Vagina (tissue), 2 donors: ENCODE measurements at places on chromosomes 12 and 14.

- H3K4me3 ChIP-seq, result no peak overlapping the region
- no peak overlapping the region for H3K27ac ChIP-seq
- H3K27me3 ChIP-seq, result no peaks in the 10 kb centered on the region
- H3K36me3 ChIP-seq, result no peaks in the 10 kb centered on the region
- no peaks in the 10 kb centered on the region for H3K4me1 ChIP-seq
These were observed 39.6 kb upstream of the HELB start for GRCh38 chr12:66262737-66263136.

DNA sequence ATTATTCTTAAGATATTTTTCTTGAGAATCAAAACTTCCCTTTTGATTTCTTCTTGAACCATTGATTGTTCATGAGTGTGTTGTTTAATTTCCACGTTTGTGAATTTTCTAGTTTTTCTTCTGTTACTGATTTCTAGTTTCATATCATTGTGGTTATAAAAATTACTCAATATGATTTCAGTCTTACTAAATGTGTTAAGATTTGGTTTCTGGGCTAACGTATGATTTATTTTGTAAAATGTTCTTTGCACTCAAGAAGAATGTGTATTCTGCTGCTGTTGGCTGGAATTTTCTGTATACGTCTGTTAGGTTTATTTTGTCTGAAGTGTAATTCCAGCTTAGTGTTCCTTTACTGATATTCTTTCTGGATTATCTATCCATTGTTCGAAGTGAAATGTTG lies 24.7 kb downstream of the TRMT5 start:
- DNase-seq, result no peak
- H3K27ac ChIP-seq, result no peak overlapping the region
- no peak overlapping the region for H3K4me3 ChIP-seq
- no peaks in the 10 kb centered on the region for H3K36me3 ChIP-seq
- H3K4me1 ChIP-seq, result no peaks in the 10 kb centered on the region

- no peak for DNase-seq
- H3K4me3 ChIP-seq, result no peak overlapping the region
- no peaks in the 10 kb centered on the region for H3K36me3 ChIP-seq
- H3K27me3 ChIP-seq, result no peaks in the 10 kb centered on the region
These were observed 22.9 kb upstream of the EVL start for GRCh38 chr14:100042286-100042685.

- no peaks in the 10 kb centered on the region for H3K4me1 ChIP-seq
- no peaks in the 10 kb centered on the region for H3K27me3 ChIP-seq
- no peak for DNase-seq
These were observed 237.9 kb upstream of the NAV3 start for GRCh38 chr12:77592836-77593235.

GRCh38 chr12:10042167-10042566 lies 11.7 kb downstream of the CLEC9A start:
- no peak overlapping the region for H3K27ac ChIP-seq
- no peaks in the 10 kb centered on the region for H3K27me3 ChIP-seq
- no peak overlapping the region for H3K4me3 ChIP-seq
- no peaks in the 10 kb centered on the region for H3K4me1 ChIP-seq
- H3K36me3 ChIP-seq, result no peaks in the 10 kb centered on the region

GRCh38 chr14:73455294-73455693 lies 3.1 kb downstream of the NUMB start:
- peaks cover 50% of the 10 kb centered on the region for H3K4me1 ChIP-seq
- no peaks in the 10 kb centered on the region for H3K36me3 ChIP-seq
- no peak overlapping the region for H3K27ac ChIP-seq
- H3K27me3 ChIP-seq, result no peaks in the 10 kb centered on the region
- no peak overlapping the region for H3K4me3 ChIP-seq

DNA sequence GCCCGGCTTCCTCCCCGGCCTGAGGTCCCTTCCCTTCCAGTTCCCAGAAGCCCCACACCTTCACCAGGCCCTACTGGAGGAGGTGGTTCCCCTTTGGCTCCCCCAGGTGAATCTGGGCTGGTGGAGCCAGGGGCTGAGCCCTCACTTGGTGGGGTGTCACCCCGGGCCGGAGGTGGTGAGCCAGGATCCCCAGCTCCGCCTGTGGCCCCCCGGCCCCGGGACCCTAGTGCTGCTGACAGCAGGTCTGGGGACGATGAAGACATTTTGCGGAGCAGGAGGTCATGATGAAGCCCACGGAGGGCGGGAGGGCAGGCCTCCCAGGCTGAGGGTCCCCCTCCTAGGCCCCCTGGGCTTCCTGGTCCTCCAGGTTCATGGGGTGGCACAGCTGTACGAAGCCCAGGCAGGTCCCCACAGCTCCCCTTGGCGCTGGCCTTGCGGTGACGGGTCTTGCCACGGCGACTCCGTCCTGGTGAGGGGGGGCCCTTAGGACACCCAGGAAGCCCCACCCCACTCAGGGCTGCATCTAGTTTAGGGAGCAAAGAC lies 16.6 kb downstream of the MAP3K12 start:
- no peak overlapping the region for H3K27ac ChIP-seq
- peaks cover 37% of the 10 kb centered on the region for H3K4me1 ChIP-seq
- peaks cover 76% of the 10 kb centered on the region for H3K36me3 ChIP-seq

- no peak overlapping the region for H3K4me3 ChIP-seq
- H3K27me3 ChIP-seq, result no peaks in the 10 kb centered on the region
- no peaks in the 10 kb centered on the region for H3K4me1 ChIP-seq
These were observed 10.1 kb downstream of the LACRT start for GRCh38 chr12:54624315-54625279.

- H3K27ac ChIP-seq, result no peak overlapping the region
- no peaks in the 10 kb centered on the region for H3K27me3 ChIP-seq
- no peaks in the 10 kb centered on the region for H3K36me3 ChIP-seq
- no peaks in the 10 kb centered on the region for H3K4me1 ChIP-seq
These were observed 7.7 kb upstream of the SLC6A15 start for GRCh38 chr12:84920331-84920730.

DNA sequence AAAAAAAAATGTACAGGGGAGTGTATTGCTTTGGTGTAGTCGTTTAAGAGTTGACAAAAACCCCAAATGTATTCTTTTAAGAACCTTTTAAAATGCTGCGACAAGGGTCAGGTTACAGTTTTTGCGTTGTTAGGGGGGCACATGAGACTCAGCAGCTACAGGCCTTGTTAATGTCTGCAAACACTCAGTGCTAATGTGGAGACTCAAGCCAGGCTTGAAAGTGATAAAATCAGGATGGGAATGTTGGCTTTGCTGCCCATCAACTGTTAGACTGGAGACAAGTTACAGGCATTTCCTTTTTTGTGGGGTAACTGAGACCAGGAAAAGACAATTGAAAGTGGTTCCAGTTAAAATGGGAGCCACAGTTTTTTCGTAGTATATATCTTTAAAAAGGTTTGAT lies 84.8 kb downstream of the PRKCH start:
- H3K4me1 ChIP-seq, result no peaks in the 10 kb centered on the region
- no peak overlapping the region for H3K4me3 ChIP-seq
- H3K36me3 ChIP-seq, result no peaks in the 10 kb centered on the region
- no peaks in the 10 kb centered on the region for H3K27me3 ChIP-seq

DNA sequence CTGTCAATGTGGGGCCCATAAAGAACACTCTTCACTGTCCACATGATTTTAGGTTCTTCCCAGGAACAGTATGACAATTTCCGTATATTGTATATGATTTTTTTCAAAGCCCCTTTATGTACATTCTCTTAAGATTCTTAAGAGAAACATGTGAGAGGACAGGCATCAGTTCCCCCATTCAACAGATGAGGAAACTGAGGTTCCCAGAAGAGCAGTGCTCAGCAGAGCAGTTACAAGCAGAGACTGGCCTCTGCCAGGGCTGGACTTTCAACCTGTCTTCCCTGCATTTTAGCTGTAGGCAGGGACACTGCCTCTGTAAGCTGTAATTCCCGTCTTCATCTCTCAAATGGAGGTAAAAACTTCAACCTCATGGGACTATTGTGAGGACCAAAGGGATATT lies 77.7 kb downstream of the RBM19 start:
- no peak for DNase-seq
- peaks cover 7% of the 10 kb centered on the region for H3K4me1 ChIP-seq
- no peak overlapping the region for H3K4me3 ChIP-seq
- H3K36me3 ChIP-seq, result no peaks in the 10 kb centered on the region
- no peak overlapping the region for H3K27ac ChIP-seq
- no peaks in the 10 kb centered on the region for H3K27me3 ChIP-seq

GRCh38 chr14:71475916-71476315 lies 456.3 kb upstream of the RGS6 start:
- no peaks in the 10 kb centered on the region for H3K36me3 ChIP-seq
- H3K4me3 ChIP-seq, result no peak overlapping the region
- H3K4me1 ChIP-seq, result no peaks in the 10 kb centered on the region
- H3K27ac ChIP-seq, result no peak overlapping the region

DNA sequence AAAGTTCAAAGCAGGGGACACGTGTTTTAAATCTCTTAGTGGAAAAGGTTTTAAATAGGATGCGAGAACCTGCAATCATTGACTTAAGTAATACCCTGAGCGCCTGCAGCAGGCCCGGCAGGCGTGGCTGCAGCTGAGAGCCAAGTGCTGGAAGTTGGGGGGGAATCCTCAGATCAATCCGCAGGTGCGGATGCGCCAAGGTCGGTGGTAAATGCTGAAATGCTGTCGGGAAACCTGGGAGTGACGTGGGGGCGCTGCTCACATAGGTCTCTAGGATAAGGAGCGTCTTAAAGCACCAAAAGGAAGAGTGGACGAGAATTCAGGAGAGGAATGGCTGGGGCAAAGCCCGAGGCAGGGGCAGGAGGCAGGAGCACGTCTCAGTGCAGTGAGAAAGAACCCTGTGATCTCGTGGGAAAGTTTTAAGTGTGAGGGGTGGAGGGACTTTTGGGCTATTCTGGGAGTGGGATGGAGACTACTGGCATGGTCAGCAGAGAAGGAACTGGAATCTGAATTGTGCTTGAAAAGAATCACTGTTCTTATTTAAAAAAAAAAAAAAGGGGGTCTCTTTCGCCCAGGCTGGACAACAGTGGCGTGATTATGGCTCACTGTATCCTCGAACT lies 883 bp upstream of the CDCA4 start:
- no peaks in the 10 kb centered on the region for H3K36me3 ChIP-seq
- H3K27me3 ChIP-seq, result no peaks in the 10 kb centered on the region
- peak overlapping the region; percentile 62 for H3K27ac ChIP-seq
- no peak for DNase-seq
- peaks cover 43% of the 10 kb centered on the region for H3K4me1 ChIP-seq

GRCh38 chr12:3456809-3457208 lies 34.2 kb upstream of the PRMT8 start:
- no peak overlapping the region for H3K27ac ChIP-seq
- H3K36me3 ChIP-seq, result no peaks in the 10 kb centered on the region
- H3K4me1 ChIP-seq, result peaks cover 10% of the 10 kb centered on the region
- DNase-seq, result no peak
- H3K27me3 ChIP-seq, result no peaks in the 10 kb centered on the region
- no peak overlapping the region for H3K4me3 ChIP-seq

- no peaks in the 10 kb centered on the region for H3K27me3 ChIP-seq
- no peak overlapping the region for H3K4me3 ChIP-seq
- no peak overlapping the region for H3K27ac ChIP-seq
- H3K4me1 ChIP-seq, result no peaks in the 10 kb centered on the region
These were observed 2.5 kb downstream of the KRT4 start for GRCh38 chr12:52811191-52812072.

DNA sequence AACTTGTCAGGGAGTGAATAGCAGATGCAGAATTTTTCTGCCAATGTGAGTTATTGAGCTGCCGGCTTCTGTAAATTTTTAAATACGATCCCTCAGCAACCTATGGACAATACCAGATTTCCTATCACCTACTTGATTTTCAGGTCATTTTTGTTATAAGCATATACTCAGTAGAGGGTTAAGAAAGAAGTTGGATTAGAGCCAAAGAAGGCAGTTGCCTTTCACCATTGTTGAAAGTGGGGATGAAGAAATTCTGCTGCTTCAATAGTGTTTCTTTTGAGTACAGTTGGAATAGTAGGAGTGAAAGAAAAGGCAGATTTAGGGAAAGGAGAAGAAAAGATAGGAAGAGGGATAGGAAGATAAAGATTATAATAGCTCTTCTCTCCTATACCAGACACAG lies 197.1 kb downstream of the ATP23 start:
- no peak for DNase-seq
- H3K36me3 ChIP-seq, result no peaks in the 10 kb centered on the region
- H3K4me3 ChIP-seq, result no peak overlapping the region
- no peaks in the 10 kb centered on the region for H3K27me3 ChIP-seq
- no peak overlapping the region for H3K27ac ChIP-seq

GRCh38 chr14:73625706-73626105 lies 13.4 kb downstream of the ACOT6 start:
- DNase-seq, result no peak
- no peaks in the 10 kb centered on the region for H3K27me3 ChIP-seq
- H3K4me1 ChIP-seq, result no peaks in the 10 kb centered on the region
- no peak overlapping the region for H3K4me3 ChIP-seq
- H3K27ac ChIP-seq, result no peak overlapping the region

DNA sequence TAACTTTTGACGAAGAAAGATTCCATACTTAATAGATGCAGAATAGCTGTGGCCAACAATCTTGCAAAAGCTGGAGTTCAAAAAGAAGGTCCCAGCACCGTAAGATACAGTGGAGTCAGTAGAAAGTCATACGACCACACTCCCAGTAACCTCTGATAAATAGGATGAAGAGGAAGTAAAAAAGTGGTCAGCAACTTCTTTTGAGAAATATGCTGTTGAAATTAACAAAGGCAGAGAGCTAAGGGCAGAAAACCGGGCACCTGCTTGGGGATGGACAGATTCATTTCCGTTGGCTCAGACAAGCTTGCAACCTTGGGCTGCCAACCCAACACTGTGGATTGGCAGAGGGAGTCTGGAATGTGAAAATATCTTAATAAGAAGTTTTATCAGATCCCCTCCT lies 40.0 kb downstream of the BTG1 start:
- H3K4me1 ChIP-seq, result peaks cover 29% of the 10 kb centered on the region
- no peak for DNase-seq
- no peak overlapping the region for H3K27ac ChIP-seq
- H3K4me3 ChIP-seq, result no peak overlapping the region
- no peaks in the 10 kb centered on the region for H3K27me3 ChIP-seq

- H3K36me3 ChIP-seq, result no peaks in the 10 kb centered on the region
- no peaks in the 10 kb centered on the region for H3K4me1 ChIP-seq
- H3K27ac ChIP-seq, result no peak overlapping the region
- no peaks in the 10 kb centered on the region for H3K27me3 ChIP-seq
These were observed 222.8 kb downstream of the SOX5 start for GRCh38 chr12:23726646-23727045.

- no peak for DNase-seq
- H3K27me3 ChIP-seq, result no peaks in the 10 kb centered on the region
These were observed 108.9 kb upstream of the PLEKHG7 start for GRCh38 chr12:92593734-92594402.

GRCh38 chr12:120668091-120668867 lies 18.7 kb upstream of the MLEC start:
- H3K36me3 ChIP-seq, result no peaks in the 10 kb centered on the region
- no peak overlapping the region for H3K4me3 ChIP-seq
- no peaks in the 10 kb centered on the region for H3K27me3 ChIP-seq
- H3K4me1 ChIP-seq, result peaks cover 10% of the 10 kb centered on the region
- no peak for DNase-seq

- H3K27ac ChIP-seq, result peak overlapping the region; percentile 53
- H3K4me1 ChIP-seq, result peaks cover 55% of the 10 kb centered on the region
- DNase-seq, result no peak
- no peak overlapping the region for H3K4me3 ChIP-seq
These were observed 169.9 kb upstream of the HIF1A start for GRCh38 chr14:61525293-61526011.
